Fibroblast of the conjunctiva (primary cell): ENCODE measurements at places on chromosomes 3 and 15.
A peak's percentile ranks its signal among the peaks of the same experiment; 100 is the strongest.

GRCh38 chr3:106577241-106577640, 708.4 kb upstream of the CBLB start:
- no peak for DNase-seq

DNA sequence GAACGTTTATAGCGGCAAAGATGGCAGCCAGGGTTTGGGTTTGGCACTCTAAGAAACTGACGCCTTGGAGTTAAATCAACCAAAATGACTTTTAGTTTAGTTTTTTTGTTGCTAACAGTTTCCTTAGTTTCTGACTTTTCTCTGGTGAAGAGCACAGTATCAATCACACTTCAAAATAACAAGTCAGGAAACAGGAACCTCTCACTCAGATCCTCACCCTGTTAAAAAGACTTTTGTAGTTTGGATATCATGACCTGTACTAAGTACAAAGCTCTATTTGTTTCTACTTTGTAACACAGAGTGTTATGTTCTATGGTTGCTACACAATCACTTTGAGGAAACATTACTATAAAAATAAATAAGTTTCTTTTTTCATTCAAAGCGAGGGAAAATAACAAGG, 51.1 kb downstream of the ATP10A start:
- DNase-seq: no peak

- DNase-seq: no peak
Measured at GRCh38 chr3:117393119-117393518, 683.5 kb downstream of the TUSC7 start.

GRCh38 chr15:31147456-31147855, 45.9 kb upstream of the TRPM1 start:
- DNase-seq: no peak

- no peak for DNase-seq
Measured at GRCh38 chr15:80840182-80841130, 61.3 kb downstream of the CEMIP start.

GRCh38 chr3:119401069-119401468, 62.3 kb downstream of the TMEM39A start:
- no peak for DNase-seq

DNA sequence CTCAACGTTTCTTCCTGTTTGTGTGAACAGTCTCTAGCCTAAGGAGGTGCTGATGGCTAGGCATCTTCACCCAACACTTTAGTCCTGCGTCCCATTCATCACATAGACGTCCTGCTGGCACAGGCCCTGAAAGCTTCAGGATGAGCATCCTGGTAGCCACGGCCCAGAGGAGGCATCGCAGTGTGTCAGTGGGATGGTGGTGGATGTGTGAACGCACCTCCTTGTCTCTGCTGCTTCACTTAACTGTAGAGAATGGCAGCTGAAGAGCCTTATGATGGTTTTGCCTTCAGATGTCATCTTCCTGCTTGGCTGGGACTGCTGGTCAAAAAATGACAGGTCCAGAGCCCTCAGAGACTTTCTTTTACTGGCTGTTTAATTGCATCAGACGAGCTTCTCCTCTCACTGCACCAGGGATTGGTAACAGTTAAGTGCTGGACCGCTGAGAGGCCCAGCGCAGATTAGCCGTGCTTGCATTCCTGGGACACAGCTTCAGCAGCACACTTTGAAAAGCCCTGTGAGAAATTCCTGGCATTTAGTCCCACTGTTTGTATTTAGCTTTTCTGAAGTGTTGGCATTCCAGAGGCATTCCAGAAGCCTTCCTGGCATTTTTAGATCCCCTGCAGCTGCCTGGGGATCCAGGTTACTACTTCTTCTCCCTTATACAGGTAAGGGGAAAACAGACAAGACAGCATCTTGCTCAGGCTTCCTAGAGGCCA, 132.4 kb upstream of the PLXNA1 start:
- peak; percentile 34 for DNase-seq
